Spinal cord (tissue), 10 donors: ENCODE measurements at places on chromosomes 5 and 9. TPM values are rescaled to one million over a fixed set of nuclear protein-coding genes. Genes with fewer than 3 reads are reported as not detected.

ARHGAP26 gene
- 22.7 TPM for total RNA-seq

HSD17B3 gene
- total RNA-seq = 0.44 TPM

CDK7 gene
- total RNA-seq = 47.6 TPM

PCDHGB7 gene
- 14.3 TPM for total RNA-seq

SHB gene
- 12.5 TPM for total RNA-seq

ZDHHC11 gene
- 11.7 TPM for total RNA-seq

SLC46A2 gene
- total RNA-seq = 0.11 TPM

ORM2 gene
- not detected for total RNA-seq

RECK gene
- 19.2 TPM for total RNA-seq

ESM1 gene
- 1.6 TPM for total RNA-seq

SPINK4 gene
- not detected for total RNA-seq

PAEP gene
- total RNA-seq = not detected

CFAP90 gene
- 3.6 TPM for total RNA-seq

TXNDC8 gene
- total RNA-seq = not detected

FOXI1 gene
- total RNA-seq = not detected

PELO gene
- 30.4 TPM for total RNA-seq

HEMGN gene
- total RNA-seq = 13.4 TPM

PPP3R2 gene
- 0.61 TPM for total RNA-seq

SLC31A1 gene
- 19.5 TPM for total RNA-seq

PTGES2 gene
- total RNA-seq = 39.1 TPM

HTR1A gene
- 3.2 TPM for total RNA-seq

SPATA31A3 gene
- total RNA-seq = not detected

FAM169A gene
- 25.3 TPM for total RNA-seq

LCN15 gene
- not detected for total RNA-seq

PCDHB11 gene
- total RNA-seq = 7.6 TPM

CCNB1 gene
- 38.2 TPM for total RNA-seq

DCAF12 gene
- total RNA-seq = 32.3 TPM

N4BP3 gene
- 5.5 TPM for total RNA-seq

ECSCR gene
- 63.2 TPM for total RNA-seq

UBAC1 gene
- total RNA-seq = 33.8 TPM

AFAP1L1 gene
- total RNA-seq = 11.2 TPM

SPATA31C1 gene
- total RNA-seq = 0.20 TPM

LRRTM2 gene
- total RNA-seq = 50.4 TPM

CDC25C gene
- 3.7 TPM for total RNA-seq

PCDHA4 gene
- total RNA-seq = 8.6 TPM

ANKRD34B gene
- 0.39 TPM for total RNA-seq

PHYKPL gene
- 59.7 TPM for total RNA-seq

ADAMTS13 gene
- total RNA-seq = 2.4 TPM

UBQLN1 gene
- 221 TPM for total RNA-seq

TMEM38B gene
- 14.6 TPM for total RNA-seq
